Activated CD4-positive, alpha-beta memory T cell treated with anti-CD3 and anti-CD28 coated beads, Interleukin-2, amount 10 ng/mL, durations not matched to agents 7 days and 5 days (primary cell): ENCODE measurements at places on chromosomes 3 and 15. TPM values are rescaled to one million over a fixed set of nuclear protein-coding genes. Genes with fewer than 3 reads are reported as not detected.

The ABTB1 gene
- 34.3 TPM for total RNA-seq

The ARHGEF3 gene
- total RNA-seq = 71.3 TPM

The GOLGA6L10 gene
- total RNA-seq = 1.1 TPM

The NANOGP8 gene
- not detected for total RNA-seq

The PRKCI gene
- total RNA-seq = 25.7 TPM

The RETNLB gene
- total RNA-seq = not detected

The NRG4 gene
- total RNA-seq = not detected

The SNX22 gene
- total RNA-seq = 0.55 TPM

The LRTM1 gene
- total RNA-seq = not detected

The PAQR5 gene
- not detected for total RNA-seq

The CLRN1 gene
- total RNA-seq = not detected

The FGF7 gene
- not detected for total RNA-seq
